ENCODE measurements at places on chromosomes 2 and 18.

DNA sequence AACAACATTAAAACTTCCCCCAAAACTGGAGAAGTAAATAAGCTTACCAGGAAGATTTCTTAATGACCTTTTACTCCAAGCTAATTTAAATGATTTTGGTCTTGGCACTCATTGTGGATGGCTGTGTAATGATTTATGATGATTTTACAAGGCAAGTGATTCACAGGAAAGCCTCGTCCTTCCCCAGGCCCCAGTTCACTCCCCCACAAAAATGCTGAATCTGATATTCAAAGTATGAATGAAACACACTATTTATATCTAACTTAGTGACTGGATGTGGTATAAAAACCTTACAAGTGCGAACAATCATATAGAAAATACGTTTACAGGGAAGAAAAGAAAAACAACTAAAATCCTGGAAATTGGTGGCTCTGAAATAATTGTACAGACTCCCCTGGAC, 49.8 kb downstream of the ZNF516 start:
- DNase-seq, result peak; percentile 54

- DNase-seq, result no peak
Measured at GRCh38 chr2:21353879-21354679, 230.3 kb downstream of the TDRD15 start.

DNA sequence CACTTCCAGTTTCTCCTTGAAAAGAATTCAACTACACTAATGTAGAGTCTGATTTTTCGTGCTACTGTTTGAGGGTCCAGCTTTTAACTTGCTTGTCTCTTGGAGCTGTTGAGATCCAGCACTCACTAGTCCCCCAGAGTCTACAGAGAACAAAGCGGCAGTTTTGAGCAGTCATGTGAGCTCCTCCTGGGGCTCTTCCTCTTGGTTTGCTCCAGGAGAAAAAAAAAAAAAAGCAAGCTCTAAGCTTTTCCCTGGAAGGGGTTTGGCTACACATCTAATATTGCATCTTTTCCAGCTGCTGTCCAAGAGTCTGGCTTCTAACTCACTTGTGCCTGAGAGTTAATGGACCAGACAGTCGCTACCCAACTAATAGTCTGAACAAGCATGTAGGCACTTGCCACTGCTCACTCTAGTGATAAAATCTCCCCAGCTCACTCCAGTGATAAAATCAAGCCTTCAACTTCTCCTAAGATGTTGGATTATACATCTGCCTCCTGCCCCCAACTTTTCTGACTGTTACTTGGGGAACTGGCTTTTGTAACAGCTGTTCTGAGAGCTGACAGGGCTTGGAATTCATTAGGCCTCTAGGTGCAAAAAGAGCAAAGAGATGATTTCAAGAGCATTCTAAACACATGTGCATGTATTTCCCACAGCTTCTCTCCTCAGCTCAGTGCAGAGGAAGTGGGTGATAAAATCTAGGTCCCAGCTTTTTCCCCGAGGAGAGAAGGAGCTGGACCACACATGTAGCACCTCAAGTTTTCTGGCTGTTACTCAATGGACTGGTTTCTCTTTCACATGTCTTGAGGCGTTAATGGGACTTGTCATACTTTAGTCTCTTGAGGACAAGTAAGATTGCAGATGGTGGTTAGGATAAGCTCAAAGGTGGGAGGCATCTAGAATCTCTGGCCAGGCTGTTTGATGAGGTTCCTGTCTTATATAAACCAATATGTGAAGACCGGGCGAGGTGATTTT, 750.5 kb downstream of the LRP1B start:
- DNase-seq, result no peak

DNA sequence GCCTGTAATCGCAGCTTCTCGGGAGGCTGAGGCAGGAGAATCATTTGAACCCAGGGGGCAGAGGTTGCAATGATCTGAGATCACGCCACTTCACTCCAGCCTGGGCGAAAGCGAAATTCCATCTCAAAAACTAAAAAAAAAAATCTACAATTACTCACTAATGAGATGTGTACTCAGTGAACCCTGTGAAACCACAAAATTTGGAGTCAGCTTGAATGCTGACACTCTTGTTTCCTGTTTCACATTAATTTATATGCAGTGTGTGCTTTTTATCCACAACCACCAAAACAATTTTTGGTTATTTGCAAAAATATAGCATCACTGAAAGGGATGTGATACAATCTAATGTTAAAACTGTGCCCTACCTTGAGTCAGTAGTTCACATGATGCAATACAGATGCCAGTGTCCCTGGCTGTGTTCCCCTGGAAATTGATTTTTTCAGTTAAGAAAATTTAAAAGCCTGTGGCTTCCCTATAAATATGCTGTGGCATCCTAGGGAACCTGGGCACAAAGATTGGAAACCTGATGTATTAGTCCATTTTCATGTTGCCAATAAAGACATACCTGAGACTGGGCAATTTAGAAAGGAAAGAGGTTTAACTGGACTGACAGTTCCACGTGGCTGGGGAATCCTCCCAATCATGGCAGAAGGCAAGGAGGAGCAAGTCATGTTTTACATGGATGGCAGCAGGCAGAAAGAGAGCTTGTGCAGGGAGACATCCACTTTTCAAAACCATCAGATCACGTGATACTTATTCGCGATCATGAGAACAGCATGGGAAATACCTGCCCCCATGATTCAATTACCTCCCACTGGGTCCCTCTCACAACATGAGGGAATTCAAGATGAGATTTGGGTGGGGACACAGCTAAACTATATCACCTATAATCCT, 337.5 kb upstream of the NT5C1B start:
- no peak for DNase-seq

- no peak for DNase-seq
Measured at GRCh38 chr18:9413576-9413975, 61.7 kb upstream of the RALBP1 start.

DNA sequence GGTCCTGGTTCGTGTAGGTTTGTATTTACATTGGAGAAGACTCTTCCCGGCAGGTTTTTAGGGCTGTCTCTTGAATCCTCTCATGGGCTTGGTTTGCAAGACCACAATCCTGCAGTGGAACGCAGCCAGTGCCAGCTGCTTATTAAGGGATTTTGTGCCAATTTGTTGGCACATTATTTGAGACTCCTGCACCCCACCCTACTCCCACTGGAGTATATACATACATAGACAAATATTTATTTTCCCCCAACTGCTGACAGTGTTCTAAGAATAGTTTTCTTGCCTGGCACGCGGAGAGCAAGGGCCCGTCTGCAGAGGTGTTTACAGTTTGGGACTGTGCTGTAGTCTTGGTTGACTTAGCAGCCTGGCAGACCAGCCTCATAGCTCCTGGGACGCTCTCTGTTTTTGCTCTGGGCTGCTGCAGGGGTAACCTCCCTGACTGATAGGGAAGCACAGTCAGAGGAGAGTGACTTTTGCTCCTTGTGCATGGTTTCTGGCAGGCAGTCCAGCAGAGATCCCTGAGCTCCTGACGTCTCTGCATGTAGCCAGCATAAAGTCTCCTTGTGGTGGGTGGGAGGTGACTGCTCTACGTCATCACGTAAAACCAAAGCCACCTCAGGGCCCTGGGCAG, 1.9 kb downstream of the LDLRAD4 start:
- DNase-seq, result peak; percentile 14

DNA sequence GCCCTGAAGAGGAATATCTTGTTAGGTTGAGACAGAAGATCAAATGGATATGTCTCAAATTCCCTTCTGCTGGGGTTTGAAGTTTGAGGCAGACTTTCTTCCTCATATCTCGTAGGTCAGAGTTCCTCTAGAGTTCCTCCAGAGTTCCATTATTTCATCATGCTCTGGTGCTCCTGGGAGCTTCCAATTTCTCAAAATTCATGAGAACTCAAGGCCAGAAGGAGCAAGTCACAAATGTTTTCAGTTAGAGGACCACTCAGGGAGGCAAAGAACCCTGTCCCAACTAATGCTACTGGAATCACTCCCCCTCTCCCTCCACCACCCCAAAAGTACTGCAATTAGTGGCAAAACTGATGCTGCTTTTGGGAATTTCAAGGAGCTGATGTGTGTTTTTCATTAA, 115.7 kb upstream of the RBMS1 start:
- DNase-seq, result no peak

All from vagina (tissue), 2 donors.